ENCODE measurements at places on chromosomes 7 and 10. TPM values are rescaled to one million over a fixed set of nuclear protein-coding genes. Genes with fewer than 3 reads are reported as not detected.

GRCh38 chr7:96719164-96719563 is 9.5 kb upstream of the SEM1 start:
- no peak for DNase-seq

GRCh38 chr7:28062197-28062991 is 118.2 kb downstream of the JAZF1 start:
- peak; percentile 40 for DNase-seq

Gene GIMAP8
- not detected for total RNA-seq

- peak; percentile 87 for DNase-seq
Measured at GRCh38 chr10:94680544-94680943, 3.0 kb upstream of the CYP2C18 start.

Gene SLC39A12
- not detected for total RNA-seq

GRCh38 chr7:70569335-70569819 is 562.6 kb upstream of the GALNT17 start:
- DNase-seq = no peak

DNA sequence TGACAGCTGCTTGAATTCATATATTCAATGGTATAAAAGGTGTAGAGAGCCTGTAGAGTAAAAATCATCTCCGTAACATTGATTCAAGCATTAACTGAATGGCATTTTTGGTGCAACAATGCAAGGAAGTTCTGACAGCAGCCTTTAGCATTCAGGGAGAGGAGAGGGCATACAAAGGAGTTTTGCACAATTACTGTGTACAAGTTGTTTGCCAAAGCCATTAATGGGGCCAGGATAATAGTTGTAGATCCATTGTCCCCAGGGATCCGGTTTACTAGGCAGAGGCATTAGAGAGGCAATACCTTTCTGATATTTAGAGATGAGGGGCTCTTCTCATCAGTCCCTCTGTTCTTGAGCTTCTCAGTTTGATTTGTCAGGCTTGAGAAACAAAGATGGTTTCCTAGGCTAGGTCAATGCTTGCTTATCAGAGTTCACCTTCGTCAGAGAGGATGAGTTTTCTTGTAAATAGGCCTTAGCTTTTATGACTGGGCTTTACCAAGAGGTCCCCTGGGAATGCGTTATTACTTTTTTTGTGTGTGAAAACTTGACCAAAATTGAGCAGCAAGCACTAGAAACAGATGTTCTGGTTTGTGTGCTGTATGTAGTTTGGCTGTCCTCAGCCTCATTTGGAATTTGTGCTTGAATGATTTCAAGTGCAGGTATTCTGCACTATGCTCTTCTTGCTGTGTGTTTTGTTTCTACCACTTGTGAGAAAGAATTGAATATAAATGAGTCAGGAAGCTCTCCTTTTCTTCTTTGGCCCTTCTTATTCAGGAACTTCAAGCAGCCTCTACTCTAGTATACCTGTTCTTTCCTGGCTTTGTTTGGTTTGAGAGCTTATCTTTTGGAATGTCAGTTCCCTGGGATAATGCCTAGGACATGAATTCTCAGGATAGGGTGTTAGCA is 32.0 kb downstream of the SND1 start:
- DNase-seq = no peak

- DNase-seq = no peak
Measured at GRCh38 chr10:112896722-112897121, 53.3 kb upstream of the TCF7L2 start.

Gene KLF14
- total RNA-seq = not detected

DNA sequence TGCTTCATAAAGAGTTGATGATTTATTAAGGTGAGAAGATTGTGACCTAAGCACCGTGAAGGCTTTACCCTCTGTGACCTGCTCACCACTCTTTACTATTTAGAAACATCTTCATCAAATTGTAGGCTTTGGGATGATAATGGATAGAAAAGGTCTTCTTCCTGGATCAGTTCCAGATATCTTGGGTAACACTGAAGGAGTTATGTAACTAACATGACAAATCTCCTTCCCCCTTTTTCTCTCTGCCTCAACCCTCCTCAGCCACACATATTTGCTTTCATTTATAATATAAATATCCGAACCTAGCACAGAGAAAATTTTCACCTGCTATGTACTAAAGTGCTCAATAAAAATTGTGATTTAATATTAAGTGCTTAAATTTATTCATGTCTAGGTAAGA is 151.5 kb downstream of the FRMD4A start:
- no peak for DNase-seq

Gene GIMAP1
- not detected for total RNA-seq

DNA sequence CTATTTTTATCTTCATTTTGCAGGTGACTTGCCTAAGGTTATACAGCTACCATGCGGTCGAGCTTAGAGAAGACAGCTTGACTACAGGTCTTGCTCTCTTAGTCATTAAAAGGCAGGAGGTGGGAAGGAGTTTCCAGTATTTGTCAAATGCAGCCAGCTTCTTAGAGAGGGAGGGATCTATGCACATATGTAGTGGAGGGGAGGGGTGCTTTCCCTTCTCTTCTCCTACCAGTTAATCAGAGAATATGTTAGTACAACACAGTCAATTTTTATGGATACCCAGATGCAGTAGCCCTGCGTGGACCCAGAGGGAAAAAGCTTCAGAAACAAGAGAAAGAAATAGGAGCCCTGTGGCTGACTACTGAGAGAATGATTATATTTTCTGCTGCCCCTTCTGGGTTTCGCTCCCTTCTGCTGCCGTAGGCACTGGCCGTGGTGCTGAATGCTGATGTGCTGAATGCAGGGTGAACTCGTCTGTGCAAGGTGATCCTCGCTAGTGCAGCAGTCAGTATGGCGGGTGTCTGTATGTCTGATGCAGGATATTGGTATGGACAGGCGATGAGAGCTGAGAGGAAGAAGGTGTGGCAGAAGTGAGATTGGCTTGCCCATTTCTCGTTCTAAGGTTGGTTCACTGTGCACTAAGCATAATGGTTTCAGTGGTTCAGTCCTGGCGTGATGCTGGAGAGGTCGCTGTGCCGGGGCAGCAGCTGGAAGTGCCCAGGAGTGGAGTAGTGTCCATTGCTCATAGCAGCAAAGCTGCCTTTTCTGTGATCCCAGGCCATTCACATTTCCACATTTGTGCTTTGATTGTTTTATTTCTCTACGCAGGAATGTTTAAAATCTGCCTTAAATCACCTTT is 189.2 kb upstream of the PODXL start:
- peak; percentile 7 for DNase-seq

DNA sequence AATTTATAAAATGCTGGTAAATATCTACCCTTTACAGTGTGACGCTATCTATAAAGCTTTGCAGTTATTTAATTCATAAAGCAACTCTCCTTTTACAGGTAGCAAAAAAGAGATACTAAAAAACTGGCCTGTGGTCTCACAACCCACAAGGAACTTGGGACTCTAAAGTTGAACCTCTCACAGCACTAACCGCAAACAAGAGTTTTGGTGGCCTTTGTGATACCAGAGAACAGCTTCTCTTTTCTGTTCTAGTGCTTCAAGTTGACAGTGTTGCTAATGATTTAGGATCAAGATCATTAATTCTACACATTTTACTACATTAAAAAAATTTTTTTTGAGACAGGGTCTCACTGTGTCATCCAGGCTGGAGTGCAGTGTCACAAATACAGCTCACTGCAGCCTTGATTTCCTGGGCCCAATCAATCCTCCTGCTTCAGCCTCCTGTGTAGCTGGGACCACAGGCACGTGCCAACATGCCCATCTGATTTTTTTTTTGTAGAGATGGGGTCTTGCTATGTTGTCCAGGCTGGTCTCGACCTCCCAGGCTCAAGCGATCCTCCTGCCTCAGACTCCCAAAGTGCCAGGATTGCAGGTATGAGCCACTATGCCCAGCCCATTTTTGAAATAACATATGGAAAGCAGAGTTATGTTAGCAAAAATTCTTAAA is 56.0 kb upstream of the ST8SIA6 start:
- no peak for DNase-seq

GRCh38 chr7:139875821-139876241 is 46.8 kb downstream of the TBXAS1 start:
- no peak for DNase-seq

GRCh38 chr10:69418052-69418752 is 1.5 kb upstream of the TACR2 start:
- DNase-seq = peak; percentile 83

Gene CCL24
- not detected for total RNA-seq

GRCh38 chr7:146926841-146927240 is 810.2 kb downstream of the CNTNAP2 start:
- DNase-seq = no peak

- DNase-seq = no peak
Measured at GRCh38 chr7:135943134-135943879, 33.9 kb downstream of the MTPN start.

Gene IFIT2
- total RNA-seq = 0.15 TPM

DNA sequence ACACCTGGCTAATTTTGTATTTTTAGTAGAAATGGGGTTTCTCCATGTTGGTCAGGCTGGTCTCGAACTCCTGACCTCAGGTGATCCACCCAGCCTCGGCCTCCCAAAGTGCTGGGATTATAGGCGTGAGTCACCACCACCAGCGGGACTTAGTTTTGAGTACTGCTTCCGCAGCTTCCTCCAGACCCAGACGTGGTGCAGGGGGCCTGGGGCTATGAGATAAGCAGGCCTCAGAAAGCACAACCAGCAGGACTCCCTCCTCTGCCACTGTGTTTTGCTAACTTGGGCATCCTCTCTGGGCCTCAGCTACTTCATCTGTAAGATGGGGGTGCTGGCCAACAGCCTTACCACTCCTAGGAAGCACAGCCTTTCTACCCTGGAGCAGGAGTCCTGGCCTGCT is 37.8 kb downstream of the GOLGA7B start:
- no peak for DNase-seq

GRCh38 chr10:13485623-13486022 is 43.2 kb downstream of the BEND7 start:
- no peak for DNase-seq

GRCh38 chr7:149820622-149821190 is 17.5 kb upstream of the ZNF862 start:
- no peak for DNase-seq

GRCh38 chr10:22784668-22785067 is 70.3 kb upstream of the PIP4K2A start:
- no peak for DNase-seq

DNA sequence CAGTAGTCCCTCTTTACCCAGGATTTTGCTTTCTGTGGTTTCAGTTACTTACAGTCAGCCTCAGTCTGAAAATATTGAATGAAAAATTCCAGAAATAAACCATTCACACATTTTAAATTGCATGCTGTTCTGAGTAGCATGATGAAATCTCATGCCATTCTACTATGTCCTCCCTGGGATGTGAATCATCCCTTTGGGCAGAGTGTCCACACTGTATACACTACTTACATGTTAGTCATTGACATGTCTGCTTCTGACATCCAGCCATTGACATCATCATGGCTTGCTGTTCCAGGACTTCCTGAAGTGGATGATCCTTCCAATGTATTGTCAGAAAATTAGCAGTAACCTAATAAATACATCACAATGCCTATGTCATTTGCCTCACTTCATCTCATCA is 34.6 kb upstream of the MALRD1 start:
- no peak for DNase-seq

DNA sequence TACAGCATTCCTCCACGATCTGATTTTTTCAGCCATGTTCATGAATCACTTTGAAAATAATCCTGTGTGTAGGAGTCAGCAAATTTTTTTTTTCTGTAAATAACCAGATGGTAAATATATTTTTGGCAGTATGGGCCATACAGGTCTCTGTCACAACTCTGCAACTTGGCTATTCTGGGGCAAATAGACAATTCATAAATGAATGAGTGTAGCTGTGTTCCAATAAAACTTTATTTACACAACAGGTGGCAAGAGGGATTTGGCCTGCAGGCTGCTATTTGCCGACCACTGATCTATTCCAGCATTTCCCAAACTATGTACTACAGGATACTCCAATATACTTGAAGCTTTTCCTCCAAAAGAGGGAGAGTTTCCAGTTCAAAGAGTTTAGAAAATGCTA is 78.7 kb upstream of the SVIL start:
- no peak for DNase-seq

GRCh38 chr7:80040335-80040734 is 94.3 kb upstream of the GNAI1 start:
- DNase-seq = no peak

DNA sequence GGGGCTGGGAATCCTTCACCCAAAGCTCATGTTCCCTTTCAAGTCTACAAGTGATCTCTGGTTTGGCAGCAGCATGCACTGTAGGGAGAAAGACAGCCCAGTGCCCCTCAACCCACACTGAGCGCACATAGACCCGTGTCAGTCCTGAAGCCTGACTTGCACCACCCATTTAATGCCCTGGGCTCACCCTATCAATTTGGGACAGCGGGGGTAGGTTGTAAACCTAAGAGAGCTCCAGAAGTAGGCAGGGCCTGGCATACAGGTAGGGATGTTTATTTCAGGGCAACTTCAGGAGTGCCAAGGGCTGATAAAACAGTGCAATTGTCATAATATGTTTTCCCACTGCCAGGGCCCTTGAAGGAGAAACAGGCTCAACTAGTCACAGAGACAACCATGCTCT is 3.5 kb upstream of the ATP6V0E2 start:
- no peak for DNase-seq

Gene SPDYE2B
- not detected for total RNA-seq

Gene HABP2
- 0.13 TPM for total RNA-seq

DNA sequence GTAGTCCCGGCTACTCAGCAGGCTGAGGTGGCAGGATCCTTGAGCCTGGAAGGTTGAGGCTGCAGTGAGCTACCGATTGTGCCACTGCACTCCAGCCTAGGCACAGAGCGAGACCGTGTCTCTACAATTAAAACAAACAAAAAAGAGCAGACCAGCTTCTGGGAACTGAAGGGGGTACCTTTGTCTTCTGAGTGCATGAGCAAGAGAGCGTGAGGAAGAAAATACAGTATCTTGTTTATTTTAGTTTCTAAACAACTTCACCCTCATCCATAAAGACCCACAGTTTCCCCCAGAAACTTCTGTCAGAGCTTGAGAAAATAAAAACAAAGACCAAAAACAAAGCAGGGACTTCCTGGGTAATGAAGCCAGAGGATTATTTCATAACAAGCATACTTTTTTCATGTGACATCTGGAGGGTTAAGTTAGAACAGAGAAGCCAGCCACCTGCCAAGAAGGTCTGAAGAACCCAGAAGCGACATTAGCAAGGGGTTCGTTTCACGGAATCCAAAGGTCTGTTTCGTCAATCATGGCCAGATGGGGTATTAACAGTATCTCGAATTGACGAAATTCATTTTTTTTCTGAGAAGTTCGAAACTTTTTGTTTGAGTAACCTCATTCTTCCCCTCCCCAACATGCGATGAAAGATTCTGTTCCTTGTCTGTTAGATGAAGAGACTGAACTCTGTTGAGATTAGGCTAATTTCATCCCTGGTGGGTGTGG is 10.2 kb upstream of the IL2RA start:
- no peak for DNase-seq

Gene PRPS1L1
- total RNA-seq = not detected

Gene ASIC3
- not detected for total RNA-seq

Gene ZNF789
- total RNA-seq = 15.3 TPM

DNA sequence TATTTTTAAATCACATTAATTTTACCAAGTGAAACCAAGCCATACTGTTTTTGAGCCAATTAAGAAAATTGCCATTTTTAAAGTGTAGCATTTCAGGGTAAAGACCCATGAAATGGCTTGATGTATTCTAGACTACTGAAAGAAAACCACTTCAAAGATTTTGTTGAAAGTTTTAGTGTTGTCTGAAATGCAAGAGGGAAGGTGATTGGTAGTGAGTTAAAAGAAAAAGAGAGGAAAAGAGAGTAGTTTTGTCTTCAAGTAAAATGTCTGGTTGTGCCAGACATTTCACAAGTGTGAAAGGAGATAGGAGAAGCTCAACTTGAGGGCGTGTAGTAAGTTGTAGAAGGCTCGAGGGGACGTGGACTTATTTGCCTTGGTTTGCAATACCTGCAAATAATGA is 41.6 kb downstream of the CALML5 start:
- no peak for DNase-seq

Gene KNDC1
- total RNA-seq = 0.44 TPM
